ENCODE measurements at places on chromosomes 6 and 20. TPM values are rescaled to one million over a fixed set of nuclear protein-coding genes. Genes with fewer than 3 reads are reported as not detected.

DNA sequence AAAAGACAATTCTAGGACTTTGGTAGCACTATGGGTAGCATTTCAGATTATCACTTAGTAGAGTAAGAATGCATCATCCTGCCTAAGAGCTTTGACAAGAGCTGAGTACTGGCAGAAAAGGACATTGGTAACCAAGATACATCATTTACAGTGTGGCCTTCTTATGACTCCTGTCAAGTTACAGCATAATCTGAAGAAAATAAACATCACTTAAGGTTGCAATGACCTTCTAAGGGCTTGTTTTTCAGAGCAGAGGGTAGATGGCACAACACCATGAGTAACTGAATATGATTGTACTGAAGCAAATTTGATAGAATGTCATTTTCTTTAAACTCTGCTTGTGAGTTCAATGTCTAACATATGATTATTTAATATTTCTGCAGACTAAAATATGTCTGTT lies 822.6 kb downstream of the TBC1D32 start:
- no peak for DNase-seq

DNA sequence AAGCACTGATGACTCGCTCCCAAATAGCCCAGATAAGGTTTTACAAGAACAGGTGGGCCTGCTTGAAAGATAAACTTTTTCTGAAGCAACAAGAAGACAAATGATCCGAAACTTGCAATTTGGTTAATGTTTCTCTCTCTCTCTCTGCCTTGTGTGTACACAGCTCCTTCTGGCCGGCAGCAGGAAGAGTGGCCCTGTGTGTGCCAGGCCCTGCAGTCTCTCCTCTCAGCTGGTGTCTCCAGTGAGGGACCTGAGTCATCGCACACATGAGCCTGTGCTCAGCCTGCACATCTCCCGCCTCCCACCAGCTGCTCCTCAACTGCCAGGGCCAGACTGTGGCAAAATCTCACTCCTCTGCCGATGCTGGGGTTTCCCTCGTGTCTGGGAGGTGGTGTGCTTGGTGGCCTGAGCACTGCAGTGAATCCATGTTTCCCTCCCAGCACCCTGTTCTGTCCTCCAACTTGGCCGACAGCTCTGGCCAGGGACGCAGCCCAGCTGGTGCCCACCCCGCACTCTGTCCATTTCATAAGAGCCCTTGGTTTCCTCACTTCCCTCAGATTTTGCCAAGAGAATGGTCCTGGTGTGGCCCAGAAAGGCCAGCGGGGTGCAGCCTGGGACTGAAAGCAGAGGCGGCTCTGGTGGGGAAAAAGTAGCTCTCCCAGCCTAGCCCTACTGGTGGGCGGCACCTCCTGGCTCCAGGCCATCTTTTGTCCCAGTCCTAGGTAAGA lies 49.4 kb downstream of the ERMARD start:
- peak; percentile 57 for DNase-seq

Gene CST7
- not detected for total RNA-seq

Gene L3MBTL3
- 5.2 TPM for total RNA-seq

Gene CD24
- 10.4 TPM for total RNA-seq
